SJSA1 (cell line): ENCODE measurements at places on chromosomes 4 and X. TPM values are rescaled to one million over a fixed set of nuclear protein-coding genes. Genes with fewer than 3 reads are reported as not detected.

DNA sequence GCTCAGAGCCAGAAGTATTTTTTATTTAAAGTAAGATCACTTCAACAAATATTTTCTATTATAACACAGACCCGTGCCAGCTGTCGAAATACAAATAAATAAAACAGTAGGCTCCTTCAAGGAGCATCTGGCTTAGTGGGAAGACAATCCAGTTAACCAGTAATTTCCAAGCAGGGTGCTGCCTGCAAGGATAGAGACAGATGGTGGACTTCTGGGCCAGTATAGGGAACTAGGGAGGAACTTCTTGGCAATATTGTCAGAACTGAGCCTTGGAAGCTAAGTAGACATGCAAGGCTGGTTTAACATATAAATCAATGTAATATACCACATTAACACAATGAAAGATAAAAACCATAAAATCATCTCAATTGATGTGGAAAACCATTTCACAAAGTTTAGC lies 17.0 kb upstream of the MTMR1 start:
- no peaks in the 10 kb centered on the region for H3K36me3 ChIP-seq
- no peak overlapping the region for H3K27ac ChIP-seq
- H3K4me3 ChIP-seq, result no peak overlapping the region
- no peaks in the 10 kb centered on the region for H3K4me1 ChIP-seq

SLC10A4 gene
- total RNA-seq, result not detected in 2 replicates

DNA sequence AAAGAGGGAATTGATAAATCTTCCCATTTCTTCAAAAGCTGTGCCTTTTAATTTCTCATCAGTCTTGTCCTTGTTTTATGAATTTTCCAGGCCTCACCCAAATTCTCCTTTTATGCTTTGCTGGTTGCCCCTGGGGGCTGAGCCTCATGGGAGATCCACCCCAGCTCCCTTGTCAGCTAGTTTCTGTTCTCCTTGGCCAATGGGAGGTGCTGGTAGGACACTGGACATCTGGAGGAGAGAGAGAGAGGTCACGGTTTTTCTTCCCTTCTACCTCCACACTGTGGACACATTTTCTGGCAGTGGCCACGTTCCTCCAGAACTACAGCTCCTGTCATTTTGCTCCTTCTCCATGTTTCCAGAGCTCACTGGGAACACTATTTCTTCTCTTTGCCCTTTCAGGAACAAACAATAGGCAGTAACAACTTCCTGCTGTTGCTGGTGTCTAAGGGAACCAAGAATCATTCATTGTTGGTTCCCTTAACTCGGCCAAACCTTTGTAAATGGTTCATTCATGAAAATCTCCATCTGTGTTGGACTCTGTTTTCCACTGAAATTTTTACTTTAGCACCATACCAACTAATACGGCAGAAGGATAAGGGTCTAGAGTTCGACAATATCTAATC lies 334.5 kb downstream of the GPAT3 start:
- peaks cover 9% of the 10 kb centered on the region for H3K4me1 ChIP-seq
- H3K27ac ChIP-seq, result no peak overlapping the region
- no peaks in the 10 kb centered on the region for H3K36me3 ChIP-seq
- H3K4me3 ChIP-seq, result no peak overlapping the region

KIAA1210 gene
- not detected in 2 replicates for total RNA-seq

TMEM150C gene
- total RNA-seq, result 0.06 TPM in 1 of 2 replicates, not detected in the other

LGI2 gene
- total RNA-seq, result not detected in 2 replicates

DNA sequence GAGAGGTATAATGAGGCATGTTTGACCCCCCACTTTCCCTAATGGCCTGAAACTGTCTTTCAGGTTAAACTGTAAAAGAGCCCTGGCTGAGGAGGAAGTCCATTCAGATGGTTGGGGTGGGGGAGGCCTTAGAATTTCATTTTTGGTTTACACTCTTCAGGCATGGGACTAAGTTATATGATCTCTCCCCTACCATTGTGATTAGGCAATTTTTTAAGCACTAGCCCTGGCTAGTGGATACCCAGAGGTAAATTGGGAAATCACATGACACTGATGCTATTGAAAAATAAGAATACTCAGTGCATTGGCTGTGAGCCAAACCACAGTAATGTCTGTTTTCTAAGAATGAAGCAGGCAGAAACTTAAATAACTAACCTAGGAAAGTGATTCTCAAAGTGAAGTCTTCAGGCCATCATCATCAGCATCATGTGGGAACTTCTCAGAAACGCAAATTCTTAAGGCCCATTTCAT lies 149.7 kb downstream of the RRAGB start:
- no peak overlapping the region for H3K27ac ChIP-seq
- no peak for DNase-seq
- no peaks in the 10 kb centered on the region for H3K4me1 ChIP-seq
- H3K4me3 ChIP-seq, result no peak overlapping the region

GRCh38 chr4:147958057-147958456 lies 226.2 kb downstream of the ARHGAP10 start:
- H3K27me3 ChIP-seq, result no peaks in the 10 kb centered on the region
- no peak for DNase-seq
- H3K27ac ChIP-seq, result no peak overlapping the region
- H3K36me3 ChIP-seq, result peaks cover 13% of the 10 kb centered on the region; the same call in 1 of the 2 replicates
- H3K4me1 ChIP-seq, result no peaks in the 10 kb centered on the region

DNA sequence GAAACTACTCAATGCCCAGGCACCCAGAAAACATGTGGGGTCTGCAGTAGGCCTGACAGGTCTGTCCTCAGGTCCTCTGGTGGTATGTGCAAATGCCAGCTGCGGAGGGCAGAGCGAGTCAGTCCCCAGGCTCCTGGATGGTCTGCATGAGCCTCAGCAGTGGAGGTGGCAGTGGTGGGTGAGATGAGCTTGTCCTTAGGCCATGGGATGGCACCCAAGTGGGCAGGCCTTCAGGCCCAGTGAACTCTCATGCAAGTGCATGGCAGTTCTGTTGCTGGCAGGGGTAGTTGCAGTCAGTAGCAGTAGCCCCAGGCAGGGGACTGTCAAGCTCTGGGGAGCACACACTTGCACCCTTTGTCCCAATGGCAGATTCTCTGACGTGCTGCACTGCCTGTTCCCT lies 106.3 kb upstream of the ANXA10 start:
- no peak overlapping the region for H3K27ac ChIP-seq
- H3K36me3 ChIP-seq, result no peaks in the 10 kb centered on the region
- H3K4me1 ChIP-seq, result no peaks in the 10 kb centered on the region
- 0 out of 2 replicates have a peak, but pooled peaks cover 3% of the 10 kb centered on the region for H3K27me3 ChIP-seq

SUPT20HL1 gene
- not detected in 2 replicates for total RNA-seq

DNA sequence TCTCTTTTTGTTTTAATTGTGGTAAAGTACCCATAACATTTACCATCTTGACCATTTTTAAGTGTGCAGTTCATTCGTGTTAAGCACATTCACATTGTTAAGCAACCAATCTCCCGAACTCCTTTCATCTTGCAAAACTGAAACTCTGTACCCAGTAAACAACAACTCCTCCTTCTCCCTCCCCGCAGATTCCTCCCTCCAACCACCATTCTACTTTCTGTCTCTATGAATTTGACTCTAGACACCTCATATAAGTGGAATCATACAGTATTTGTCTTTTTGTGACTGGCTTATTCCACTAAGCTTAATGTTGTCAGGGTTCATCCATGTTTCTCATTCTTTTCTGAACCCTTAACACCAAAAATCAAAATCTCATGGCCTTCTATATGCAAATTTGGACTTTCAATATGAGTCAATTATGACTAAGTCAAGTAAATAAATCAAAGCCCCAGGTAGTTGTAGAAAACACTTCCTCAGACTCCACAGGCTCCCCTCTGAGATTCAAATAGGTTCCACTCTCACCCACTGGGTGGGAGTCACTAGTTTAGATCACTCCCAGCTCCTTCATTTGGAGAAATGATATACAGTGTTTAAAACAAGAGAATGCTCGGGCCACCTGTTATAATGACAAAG lies 9.8 kb upstream of the RTL5 start:
- no peaks in the 10 kb centered on the region for H3K27me3 ChIP-seq
- DNase-seq, result no peak
- no peaks in the 10 kb centered on the region for H3K36me3 ChIP-seq
- H3K4me1 ChIP-seq, result no peaks in the 10 kb centered on the region; the same call in 1 of the 2 replicates
